ENCODE measurements at places on chromosomes 13 and 19.

GRCh38 chr13:81487151-81487550 lies 1146.2 kb upstream of the SPRY2 start:
- DNase-seq, result no peak

- DNase-seq, result no peak
Measured at GRCh38 chr19:35936738-35937268, 629 bp downstream of the LRFN3 start.

- DNase-seq, result no peak
Measured at GRCh38 chr13:45396533-45397095, 21.6 kb downstream of the SLC25A30 start.

DNA sequence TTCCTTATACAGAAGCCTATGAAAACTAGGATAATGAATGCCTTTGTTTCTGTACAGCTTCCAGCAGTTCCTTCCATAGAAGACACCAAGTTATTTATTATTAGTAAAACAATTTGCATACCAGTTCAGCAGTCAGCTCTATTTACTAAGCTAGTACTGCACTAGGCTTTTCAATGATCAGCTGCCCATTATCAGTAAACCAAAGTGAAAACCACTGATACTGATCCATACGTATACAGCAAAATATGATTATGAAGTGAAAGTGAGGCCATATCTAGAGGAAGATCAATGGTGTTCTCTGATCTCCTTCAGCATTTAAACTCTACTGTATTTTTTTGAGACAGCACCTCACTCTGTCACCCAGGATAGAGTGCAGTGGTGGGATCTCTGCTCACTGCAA lies 3.2 kb downstream of the TPT1 start:
- DNase-seq, result no peak

- no peak for DNase-seq
Measured at GRCh38 chr13:52830946-52831345, 17.5 kb downstream of the PCDH8 start.

DNA sequence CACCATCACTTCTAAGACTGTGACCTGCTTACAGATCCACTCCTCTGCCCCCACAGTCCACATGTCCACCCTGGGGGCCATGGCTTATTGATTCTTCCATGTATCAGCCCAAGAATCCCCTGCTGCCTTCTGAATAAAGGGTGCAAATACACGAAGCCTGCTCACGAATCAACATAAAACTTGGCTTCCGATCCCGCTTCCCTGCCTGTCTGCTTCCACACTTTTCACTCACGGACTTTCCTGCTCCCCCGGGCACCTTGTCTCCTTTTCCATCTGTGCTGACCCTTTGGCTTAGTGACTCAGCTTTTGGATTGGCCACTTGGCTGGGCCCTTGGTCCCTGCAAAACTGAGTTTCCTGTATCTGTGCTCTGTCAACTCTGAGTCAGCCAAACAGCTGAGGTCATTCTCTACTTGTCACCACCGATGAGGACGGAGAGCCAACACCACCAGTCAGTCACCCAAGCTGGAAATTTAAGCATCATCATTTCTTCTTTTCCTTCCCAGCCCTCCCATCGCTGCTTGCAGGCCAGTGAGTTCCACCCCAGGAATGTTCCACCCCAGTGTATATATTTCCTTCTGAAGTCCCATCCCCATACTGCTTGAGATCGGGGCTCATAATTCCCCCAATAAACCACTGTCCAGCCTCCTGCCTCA lies 11.4 kb upstream of the USP12 start:
- no peak for DNase-seq

- DNase-seq, result no peak
Measured at GRCh38 chr19:35739275-35740107, 2.8 kb downstream of the IGFLR1 start.

GRCh38 chr19:35889370-35890112 lies 10.8 kb downstream of the NFKBID start:
- no peak for DNase-seq

All from activated CD4-positive, alpha-beta memory T cell treated with anti-CD3 and anti-CD28 coated beads, Interleukin-2, amount 10 ng/mL, durations not matched to agents 7 days and 5 days (primary cell).